ENCODE measurements at places on chromosomes 7 and 10. TPM values are rescaled to one million over a fixed set of nuclear protein-coding genes. Genes with fewer than 3 reads are reported as not detected.

SDK1 gene
- not detected for total RNA-seq

NAT16 gene
- not detected for total RNA-seq

ANKRD30A gene
- 0.58 TPM for total RNA-seq

ERV3-1 gene
- 14.6 TPM for total RNA-seq

TMEM229A gene
- total RNA-seq: not detected

FAM20C gene
- 0.08 TPM for total RNA-seq

AQP1 gene
- total RNA-seq: 0.72 TPM

TLX1 gene
- total RNA-seq: not detected

CTAGE15 gene
- total RNA-seq: 0.49 TPM

BET1 gene
- total RNA-seq: 12.5 TPM

GIGYF1 gene
- total RNA-seq: 44.2 TPM

FAM25C gene
- not detected for total RNA-seq

HKDC1 gene
- 0.13 TPM for total RNA-seq

VSTM2A gene
- not detected for total RNA-seq

Measured in GM12878 (cell line).